Stimulated activated naive CD4-positive, alpha-beta T cell (primary cell): ENCODE measurements at places on chromosomes 2 and 18.

GRCh38 chr2:120926463-120927264 lies 191.0 kb downstream of the GLI2 start:
- no peak for DNase-seq

DNA sequence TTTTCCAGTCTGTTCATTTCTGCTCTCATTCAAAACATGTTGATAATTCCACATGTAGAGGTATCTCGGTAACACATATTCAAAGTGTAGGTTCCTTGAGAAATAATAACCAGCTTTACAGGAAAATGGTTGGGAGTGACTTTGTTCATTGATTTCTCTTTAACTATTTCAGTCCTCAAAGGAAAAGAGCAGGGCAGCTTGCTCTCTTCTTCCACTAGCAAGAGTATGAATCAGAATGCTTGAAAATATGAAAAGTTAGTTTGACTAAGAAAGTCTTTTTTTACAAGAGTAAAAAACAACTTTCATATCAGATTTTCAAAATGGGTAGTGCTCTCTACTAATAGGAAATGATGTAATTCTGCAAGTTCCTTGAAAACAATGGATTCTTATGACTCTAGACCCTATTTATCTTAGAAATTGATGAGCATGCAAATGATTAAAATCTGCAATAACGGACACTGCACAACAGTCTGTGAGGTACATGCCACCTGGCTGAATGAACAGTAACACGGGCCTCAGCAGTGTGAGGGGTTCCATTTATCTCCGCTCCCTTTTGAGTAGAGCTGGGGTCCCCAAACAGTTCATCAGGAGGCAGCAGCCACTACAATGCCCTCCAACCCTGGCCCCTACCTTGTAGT lies 65.6 kb downstream of the IRS1 start:
- no peak for DNase-seq

DNA sequence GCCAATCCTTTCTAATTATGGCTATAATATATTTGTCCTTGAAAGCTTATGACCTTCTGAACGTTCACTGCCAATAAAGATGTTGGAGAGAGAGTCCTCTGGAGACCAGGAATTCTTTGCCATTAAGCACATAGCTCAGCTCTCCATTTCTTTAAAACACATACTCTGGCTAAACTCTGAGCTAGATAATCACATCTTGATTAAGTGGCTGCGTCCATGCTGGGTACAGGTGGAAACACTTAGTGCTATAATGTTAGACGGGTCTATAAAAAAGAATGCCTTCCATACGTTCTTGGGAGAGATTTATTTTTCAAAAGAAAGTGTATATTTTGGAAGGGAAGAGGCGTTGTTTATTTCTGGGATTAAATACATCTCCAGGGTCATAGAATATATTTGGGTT lies 314.5 kb downstream of the LPIN1 start:
- no peak for DNase-seq

DNA sequence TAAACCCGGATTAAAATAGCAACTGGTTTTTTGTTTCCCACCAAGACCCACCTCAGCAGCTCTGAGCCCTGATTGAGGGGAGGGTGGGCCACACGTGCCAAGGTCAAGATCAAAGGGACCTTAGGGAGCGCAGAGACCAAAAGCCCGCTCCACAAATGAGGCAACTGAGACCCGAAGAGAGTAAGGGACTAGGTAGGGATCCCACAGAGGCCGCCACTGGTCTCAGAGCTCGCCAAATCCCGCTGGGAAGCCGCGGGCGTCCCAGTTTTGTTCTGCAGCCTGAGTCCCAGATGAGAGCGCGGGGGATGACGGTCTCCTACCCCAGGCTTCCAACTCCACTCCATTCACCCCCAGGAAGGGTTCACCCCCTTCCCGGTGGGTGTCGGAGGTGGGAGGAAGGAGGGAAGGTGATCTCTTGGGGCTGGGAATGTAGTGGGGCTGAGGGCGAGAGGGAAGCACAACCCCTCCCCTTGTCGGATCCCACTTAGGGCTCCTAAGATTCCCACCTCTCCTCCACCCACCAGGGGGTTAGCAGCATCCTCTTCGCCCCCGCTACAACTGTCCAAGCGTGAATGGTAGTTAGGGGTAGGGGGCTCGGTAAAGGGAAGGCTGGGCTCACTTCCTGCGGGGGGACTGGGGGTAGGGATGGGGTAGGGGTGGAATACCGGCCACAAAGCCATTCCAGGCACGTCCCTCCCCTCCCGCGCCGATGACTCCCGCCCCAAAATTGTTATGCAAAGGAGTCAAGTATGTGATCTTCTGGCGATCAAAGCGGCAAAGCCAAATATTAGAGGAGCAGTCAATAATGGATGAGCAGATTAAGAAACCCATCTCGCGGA lies 7.3 kb upstream of the EN1 start:
- DNase-seq, result no peak

GRCh38 chr2:44582363-44583008 lies 220.7 kb downstream of the CAMKMT start:
- DNase-seq, result no peak

DNA sequence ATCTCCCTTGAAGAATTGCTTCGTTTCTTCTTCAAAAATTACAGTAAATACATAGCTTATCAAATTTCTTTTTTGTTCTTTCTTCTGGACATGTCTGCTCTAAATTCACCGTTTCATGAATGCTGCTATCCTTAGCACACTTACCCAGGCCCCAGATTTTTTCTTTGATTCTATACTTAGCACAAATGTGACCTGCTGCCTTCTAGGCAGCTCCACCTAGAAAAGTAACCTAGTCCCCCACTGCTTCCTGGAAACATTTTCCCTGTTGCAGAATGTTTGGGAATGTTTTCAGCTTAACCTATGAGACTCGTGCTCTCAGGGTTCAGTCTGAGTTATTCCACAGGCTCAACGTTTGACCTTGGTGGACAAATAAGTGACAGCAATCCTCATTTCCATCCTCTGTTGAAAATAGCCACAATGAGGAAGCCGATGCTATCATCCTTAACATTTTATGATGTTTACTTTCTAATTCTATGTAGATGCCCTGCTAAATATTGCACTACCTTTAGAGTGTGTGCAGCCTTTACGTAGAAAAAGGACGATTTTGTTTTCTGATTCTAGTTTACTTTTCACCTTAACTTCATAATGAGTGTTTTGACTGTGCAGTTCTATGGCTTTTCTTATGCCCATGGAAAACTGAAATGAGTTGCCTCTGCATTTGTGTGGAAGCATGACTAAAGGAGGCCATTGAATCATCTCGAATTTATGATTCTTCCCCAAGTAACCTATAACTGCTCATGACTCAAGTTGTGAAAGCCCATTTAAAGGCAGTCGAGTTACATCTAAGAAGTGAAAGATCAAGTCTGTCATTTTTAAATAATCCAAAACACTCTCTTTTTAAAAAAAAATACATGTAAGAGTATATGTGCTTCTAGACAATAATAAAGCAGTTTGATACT lies 47.7 kb downstream of the TMEM182 start:
- DNase-seq, result no peak

GRCh38 chr2:37622450-37623100 lies 48.9 kb downstream of the CDC42EP3 start:
- no peak for DNase-seq
